ENCODE measurements at places on chromosomes 1 and 21. TPM values are rescaled to one million over a fixed set of nuclear protein-coding genes. Genes with fewer than 3 reads are reported as not detected.

Gene NKAIN1
- total RNA-seq = 0.76 TPM

- no peak for DNase-seq
These were observed 99.7 kb upstream of the DYNLT5 start for GRCh38 chr1:66652556-66652955.

DNA sequence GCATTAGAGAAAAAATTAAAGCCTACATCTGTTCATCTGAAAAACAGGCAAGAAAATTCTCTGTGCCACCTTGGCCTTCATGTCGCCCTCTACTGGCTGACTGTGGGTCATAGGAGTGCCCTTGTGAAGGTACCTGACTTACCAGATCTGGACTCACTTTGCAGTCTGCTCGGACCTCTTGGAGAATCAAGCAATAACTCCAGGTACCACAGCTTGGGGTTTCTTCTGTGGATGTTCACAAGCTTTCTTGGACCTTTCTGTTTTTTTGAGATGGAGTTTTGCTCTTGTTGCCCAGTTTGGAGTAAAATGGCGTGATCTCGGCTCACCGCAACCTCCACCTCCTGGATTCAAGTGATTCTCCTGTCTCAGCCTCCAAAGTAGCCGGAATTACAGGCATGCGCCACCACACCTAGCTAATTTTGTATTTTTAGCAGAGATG, 2.4 kb upstream of the PRAMEF18 start:
- DNase-seq = no peak

- no peak for DNase-seq
These were observed 1817.1 kb downstream of the BRINP3 start for GRCh38 chr1:188660572-188660971.

DNA sequence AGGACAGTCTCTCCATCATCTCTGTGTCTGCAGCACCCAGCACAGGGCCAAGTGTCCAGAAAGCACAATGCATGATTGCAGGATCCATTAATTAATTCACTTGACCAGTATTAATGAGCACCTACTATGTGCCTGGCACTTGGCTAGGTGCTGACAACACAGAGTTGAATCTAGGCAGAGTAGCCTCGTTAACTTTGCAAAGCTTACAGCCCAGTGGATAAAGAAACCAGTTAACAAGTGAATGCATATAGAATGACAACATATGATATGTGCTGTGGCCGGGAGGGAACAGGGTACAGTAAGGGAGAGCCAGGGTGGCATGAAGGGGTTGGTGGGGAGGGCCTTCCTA, 10.9 kb downstream of the SLC1A7 start:
- DNase-seq = no peak

- DNase-seq = no peak
These were observed 8.5 kb downstream of the CENPS start for GRCh38 chr1:10438677-10439163.

DNA sequence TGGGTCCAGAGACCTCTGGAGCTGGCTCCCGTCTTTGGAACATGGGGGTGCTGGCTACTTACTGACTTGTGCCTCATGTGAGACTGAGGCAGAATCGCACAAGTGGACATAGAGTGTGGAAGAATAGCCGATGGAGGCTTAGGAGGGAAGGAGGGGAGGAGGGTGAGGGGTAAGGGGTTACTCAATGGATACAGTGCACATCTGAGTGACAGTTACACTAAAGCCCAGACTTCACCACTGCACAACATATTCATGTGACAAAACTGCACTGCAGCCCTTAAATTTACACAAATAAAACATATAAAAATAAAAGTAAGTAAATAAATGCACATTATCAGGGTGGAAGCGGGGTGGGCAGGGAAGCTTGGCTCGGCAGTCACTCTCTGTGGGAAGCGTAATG, 197.7 kb upstream of the RAB4A start:
- no peak for DNase-seq

DNA sequence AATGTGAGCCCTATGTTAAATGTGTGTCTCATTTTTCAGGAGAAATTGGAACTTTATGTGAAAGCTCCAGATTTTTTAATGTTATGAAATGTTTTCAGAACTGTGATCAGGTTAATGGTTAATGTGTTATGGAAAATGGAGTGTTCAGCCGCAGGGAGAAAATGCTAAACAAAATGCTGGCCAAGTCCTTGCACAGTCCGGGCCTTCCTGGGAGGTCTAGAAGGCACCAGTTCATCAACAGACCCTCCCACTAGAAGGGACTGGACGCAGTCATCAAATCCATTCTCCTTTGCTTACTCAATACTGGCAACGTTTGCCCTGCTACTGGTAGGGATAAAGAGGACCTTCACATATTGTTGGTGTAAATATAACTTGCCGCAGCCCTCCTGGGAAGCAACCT, 43.4 kb downstream of the VWA5B1 start:
- no peak for DNase-seq

DNA sequence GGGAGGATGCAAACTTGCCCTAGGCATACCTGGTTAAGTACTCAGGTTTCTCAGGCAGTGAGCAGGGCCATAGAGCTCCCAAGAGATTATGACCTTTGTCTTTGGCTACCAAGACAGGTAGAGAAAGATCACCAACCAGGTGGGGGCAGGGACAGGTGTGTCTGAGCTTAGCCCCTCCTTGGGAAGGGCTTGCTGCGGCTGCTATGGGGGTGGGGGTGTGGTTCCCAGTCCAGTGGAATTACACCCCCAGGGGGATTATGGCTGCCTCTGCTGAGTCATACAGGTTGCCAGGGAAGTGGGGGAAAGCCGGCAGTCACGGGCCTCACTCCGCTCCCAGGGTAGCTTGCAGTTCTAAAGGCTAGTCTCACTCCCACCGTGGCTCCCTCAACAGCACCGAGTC, 65.2 kb upstream of the FAM163A start:
- DNase-seq = no peak

Gene NBPF4
- not detected for total RNA-seq

DNA sequence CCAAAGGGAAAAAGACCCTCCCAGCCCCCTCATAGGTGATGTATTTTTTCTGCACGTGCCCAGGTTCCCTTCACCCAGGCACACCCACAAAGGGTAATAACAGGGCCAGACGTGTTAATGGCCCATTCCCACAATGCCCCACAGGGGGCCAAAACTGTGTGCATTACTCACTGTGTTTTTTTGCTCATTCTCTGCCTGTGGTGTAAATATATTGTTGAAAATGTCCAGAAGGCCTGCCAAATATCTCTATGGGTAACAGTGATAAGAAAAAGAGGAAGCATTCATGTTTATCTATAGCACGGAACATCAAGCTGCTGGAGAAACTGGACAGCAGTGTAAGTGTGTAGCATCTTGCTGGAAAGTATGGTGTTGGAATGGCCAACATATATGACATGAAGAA, 21.9 kb downstream of the RHEX start:
- DNase-seq = no peak

DNA sequence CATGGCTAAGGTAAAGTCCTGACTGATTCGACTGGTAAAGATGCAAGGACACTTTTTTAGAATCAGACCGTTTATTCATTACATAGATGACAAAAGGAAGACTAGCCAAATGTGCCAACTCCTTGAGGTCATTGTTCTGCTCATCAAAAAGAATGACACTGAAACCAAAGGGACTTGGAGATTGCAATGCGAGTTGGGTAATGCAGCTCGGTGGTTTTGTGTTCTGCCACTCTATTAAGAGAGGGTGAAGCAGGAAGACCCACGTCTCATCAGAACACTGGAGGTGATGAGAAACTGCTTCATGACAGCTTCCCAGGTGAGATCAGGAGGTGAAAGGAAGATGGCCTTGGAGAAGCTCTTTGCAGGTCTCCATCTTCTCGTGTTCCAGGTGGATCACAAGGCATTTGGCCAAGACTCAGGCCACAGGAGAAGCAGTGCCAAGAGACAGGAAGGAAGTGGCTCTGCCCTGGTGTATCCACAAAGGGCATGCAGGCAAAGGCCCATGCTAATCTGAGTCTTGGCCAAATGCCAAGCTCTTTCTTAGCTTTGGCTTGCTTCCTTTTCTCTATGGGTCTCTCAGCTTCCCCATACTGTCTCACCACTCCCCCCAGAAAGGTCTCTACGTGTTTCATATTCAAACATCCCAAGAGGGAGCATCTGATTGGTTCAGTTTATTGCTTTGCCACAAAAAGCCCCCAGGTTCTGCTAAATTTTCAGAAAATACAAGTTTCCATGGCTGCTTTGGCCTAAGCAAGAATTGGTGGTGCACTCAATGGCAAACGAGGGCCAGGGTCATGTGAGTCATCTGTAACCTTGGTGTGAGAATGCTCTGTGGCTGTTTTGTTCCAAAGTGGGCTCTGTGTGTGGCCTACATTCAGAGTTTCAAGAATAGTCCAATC, 5.7 kb upstream of the CCT8 start:
- no peak for DNase-seq

GRCh38 chr1:110292031-110292741, 47.0 kb upstream of the RBM15 start:
- DNase-seq = peak; percentile 53

- no peak for DNase-seq
These were observed 39.7 kb upstream of the KCNA3 start for GRCh38 chr1:110714374-110714995.

GRCh38 chr21:30117631-30118030, 49.0 kb downstream of the CLDN17 start:
- no peak for DNase-seq

GRCh38 chr1:174819596-174819995, 180.2 kb upstream of the CACYBP start:
- DNase-seq = no peak

DNA sequence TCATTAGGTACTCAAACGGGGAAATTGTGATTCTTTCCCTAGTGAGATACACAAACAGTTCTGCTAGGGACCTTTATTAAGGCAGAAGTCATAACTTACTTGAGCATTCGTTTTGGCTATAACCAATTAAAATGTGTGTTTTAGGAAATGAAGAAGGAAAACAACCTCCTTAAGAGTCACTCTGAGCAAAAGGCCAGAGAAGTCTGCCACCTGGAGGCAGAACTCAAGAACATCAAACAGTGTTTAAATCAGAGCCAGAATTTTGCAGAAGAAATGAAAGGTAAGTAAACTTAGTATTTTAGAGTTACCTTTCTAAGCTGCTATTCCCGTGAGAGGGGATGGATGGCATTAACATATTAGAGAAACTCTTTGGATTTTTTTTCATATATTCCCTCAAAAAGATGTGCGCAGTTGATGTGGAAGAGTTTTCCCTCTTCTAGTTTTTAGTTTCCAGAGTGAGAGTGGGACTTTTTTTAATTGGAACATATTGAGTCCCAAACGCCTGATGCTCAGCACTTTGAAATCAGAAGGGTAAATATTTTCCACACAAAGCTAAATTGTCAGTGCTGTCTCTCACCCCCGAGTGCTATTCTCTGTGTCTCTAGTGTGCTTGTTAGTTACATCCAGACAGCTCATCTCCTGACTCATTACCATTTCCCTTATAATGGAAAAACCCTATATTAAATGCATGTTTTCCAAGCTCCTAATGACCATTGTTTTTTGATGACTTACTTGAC, 34.9 kb downstream of the CENPF start:
- DNase-seq = no peak

DNA sequence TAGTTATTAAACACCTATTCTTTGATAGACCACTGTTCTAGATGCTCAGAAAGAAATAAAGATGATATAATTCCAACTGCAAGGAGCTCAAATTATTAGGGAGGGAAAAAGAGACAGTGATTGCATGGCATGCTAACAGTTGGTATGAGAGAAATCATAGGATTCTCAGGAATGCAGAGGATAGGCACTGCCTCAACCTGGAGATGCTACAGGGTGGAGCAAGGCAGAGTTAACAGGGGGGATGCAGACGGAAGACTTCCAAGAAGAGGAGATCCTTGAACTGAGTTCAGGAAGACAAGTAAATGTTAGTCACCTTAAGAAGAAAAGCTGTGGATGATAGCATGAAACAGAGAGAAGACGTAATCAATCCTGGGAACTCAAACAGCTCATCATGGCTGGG, 123.7 kb downstream of the DAB1 start:
- no peak for DNase-seq

DNA sequence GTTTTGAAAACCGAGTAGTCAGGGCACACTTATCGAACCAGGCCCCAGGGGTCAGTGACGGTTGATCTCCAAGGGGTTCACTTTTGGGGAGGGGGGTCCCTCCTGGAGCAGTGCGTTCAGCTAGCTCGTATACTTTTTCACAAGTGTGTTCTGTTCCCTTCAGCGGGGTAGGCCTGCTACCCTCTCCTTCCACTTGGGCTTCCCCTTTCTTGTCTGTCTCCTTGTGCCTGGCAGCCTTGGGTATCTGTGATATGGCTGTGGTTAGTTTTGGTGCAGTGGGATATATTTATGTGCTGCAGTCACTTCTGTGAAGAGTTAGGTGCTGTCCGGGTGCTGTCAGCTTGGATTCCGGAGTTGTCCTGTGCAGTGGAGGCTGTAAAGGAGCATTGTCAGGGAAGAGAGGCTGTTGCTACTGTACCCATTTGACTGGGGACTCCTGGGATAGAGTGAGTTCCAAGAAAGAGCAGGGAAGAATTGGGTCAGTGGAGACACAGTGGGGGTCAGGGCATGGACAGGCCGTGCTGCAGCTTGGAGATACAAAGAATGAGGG, 29.7 kb downstream of the ADARB1 start:
- DNase-seq = no peak

Gene PKP1
- 928 TPM for total RNA-seq

Measured in lower leg skin (tissue), 4 donors.